Hepatocyte (in vitro differentiated cells): ENCODE measurements at places on chromosomes 4 and X.

- no peak for DNase-seq
Measured at GRCh38 chr4:186228514-186228894, 1.2 kb downstream of the KLKB1 start.

- no peak for DNase-seq
Measured at GRCh38 chrX:109270580-109271484, 211.1 kb downstream of the GUCY2F start.

- no peak for DNase-seq
Measured at GRCh38 chr4:98711526-98711925, 53.1 kb upstream of the TSPAN5 start.

DNA sequence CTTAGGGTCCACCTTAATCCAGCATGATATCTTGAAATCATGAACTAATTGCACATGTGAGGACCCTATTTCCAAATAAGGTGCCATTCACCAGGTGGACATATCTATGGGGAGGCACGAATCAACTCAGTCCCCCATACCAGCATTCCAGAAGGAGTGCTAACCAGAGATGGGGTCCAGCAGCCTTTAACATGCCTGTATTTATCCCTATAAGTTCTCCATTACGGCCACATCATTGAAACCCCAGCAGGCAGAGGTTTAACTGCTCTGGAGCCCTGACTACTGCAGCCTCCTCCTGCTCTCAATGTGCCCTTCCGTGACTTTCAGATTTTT lies 3.2 kb upstream of the ASMTL start:
- DNase-seq, result no peak

DNA sequence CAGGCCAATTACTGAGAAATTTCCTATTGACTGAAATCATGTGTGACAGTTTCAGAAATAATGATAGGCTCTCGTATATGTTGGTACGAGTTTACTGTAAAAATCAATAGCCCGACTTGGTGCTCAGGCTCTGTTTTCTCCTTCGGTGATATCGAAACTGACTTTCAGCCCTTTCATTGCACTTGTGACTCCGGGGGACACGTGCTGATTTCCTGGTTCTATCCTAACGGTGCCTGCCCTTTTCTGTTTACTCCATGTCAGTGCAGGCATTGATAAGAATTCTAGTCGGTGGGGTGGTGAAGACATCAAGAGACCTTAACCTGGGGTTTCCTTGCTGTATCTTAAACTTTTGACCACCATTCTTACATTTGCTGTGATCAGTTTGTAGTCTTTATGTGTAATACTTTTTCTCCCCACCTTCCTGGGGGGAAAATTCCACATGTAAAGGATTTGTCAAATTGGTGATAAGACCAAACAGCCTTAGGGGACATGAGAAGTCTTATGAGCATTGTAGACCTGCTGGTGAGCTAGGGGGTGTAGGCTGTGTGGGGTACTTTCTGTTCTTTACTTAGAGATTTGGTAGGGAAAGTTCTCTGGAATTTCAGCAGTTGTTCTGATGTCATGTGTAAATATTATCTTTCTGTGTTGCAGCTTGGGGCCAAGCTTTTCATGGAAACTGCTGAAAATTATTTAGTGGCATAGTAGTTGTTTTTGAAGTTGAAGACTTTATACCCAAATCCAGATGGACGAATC lies 52.7 kb downstream of the TMEM131L start:
- DNase-seq, result peak; percentile 34
